ENCODE measurements at places on chromosomes 16 and 17. TPM values are rescaled to one million over a fixed set of nuclear protein-coding genes. Genes with fewer than 3 reads are reported as not detected.

KRT40 gene
- polyA plus RNA-seq: 0.33 TPM

COL1A1 gene
- 586 TPM for polyA plus RNA-seq

CBFA2T3 gene
- polyA plus RNA-seq: 17.5 TPM

CHST4 gene
- 0.25 TPM for polyA plus RNA-seq

GUCY2D gene
- 0.84 TPM for polyA plus RNA-seq

TAT gene
- polyA plus RNA-seq: 0.10 TPM

CLEC19A gene
- 0.65 TPM for polyA plus RNA-seq

NACA2 gene
- 1.2 TPM for polyA plus RNA-seq

UBB gene
- 2,059 TPM for polyA plus RNA-seq

TBC1D3C gene
- not detected for polyA plus RNA-seq

WDR90 gene
- polyA plus RNA-seq: 46.6 TPM

ASGR1 gene
- polyA plus RNA-seq: 32.4 TPM

CACNA1H gene
- polyA plus RNA-seq: 20.1 TPM

CSH2 gene
- 5.5 TPM for polyA plus RNA-seq

MYH2 gene
- 0.21 TPM for polyA plus RNA-seq

ITGAD gene
- 0.50 TPM for polyA plus RNA-seq

CNTD1 gene
- 1.3 TPM for polyA plus RNA-seq

HOXB9 gene
- 234 TPM for polyA plus RNA-seq

INO80E gene
- 66.4 TPM for polyA plus RNA-seq

ABCC11 gene
- 0.71 TPM for polyA plus RNA-seq

SRCIN1 gene
- 79.4 TPM for polyA plus RNA-seq

LDAF1 gene
- polyA plus RNA-seq: 24.6 TPM

KRT24 gene
- polyA plus RNA-seq: not detected

CDH11 gene
- polyA plus RNA-seq: 102 TPM

ZFPM1 gene
- polyA plus RNA-seq: 8.7 TPM

CDK3 gene
- 16.9 TPM for polyA plus RNA-seq

CD7 gene
- 0.42 TPM for polyA plus RNA-seq

BAHCC1 gene
- polyA plus RNA-seq: 33.4 TPM

MPP2 gene
- polyA plus RNA-seq: 38.3 TPM

PRSS27 gene
- polyA plus RNA-seq: 9.7 TPM

PITPNM3 gene
- 21.3 TPM for polyA plus RNA-seq

C16orf46 gene
- 4.4 TPM for polyA plus RNA-seq

SLC13A5 gene
- polyA plus RNA-seq: 14.6 TPM

MT1H gene
- not detected for polyA plus RNA-seq

ETV4 gene
- 27.2 TPM for polyA plus RNA-seq

HIGD1B gene
- 9.4 TPM for polyA plus RNA-seq

GNGT2 gene
- polyA plus RNA-seq: 1.2 TPM

ENKD1 gene
- polyA plus RNA-seq: 28.9 TPM

ADAP2 gene
- polyA plus RNA-seq: 8.2 TPM

PRR29 gene
- 12.3 TPM for polyA plus RNA-seq

KRT27 gene
- polyA plus RNA-seq: not detected

Measured in spinal cord (tissue), 10 donors.